Progenitor cell of endocrine pancreas (in vitro differentiated cells): ENCODE measurements at places on chromosomes 7 and 10. TPM values are rescaled to one million over a fixed set of nuclear protein-coding genes. Genes with fewer than 3 reads are reported as not detected.

The TMEM72 gene
- total RNA-seq = 0.93 and 1.5 TPM in 2 replicates

The PAPOLB gene
- 0.07 and 0.10 TPM in 2 replicates for total RNA-seq

The KIAA1217 gene
- total RNA-seq = 117 and 121 TPM in 2 replicates

The TRIM50 gene
- 10.9 and 11.2 TPM in 2 replicates for total RNA-seq

The SLC13A4 gene
- 0.22 and 0.75 TPM in 2 replicates for total RNA-seq

The GPR15LG gene
- not detected in 2 replicates for total RNA-seq

The NRF1 gene
- 29.7 and 32.4 TPM in 2 replicates for total RNA-seq

The DCLRE1A gene
- 9.8 and 11.1 TPM in 2 replicates for total RNA-seq

The PNLIPRP3 gene
- total RNA-seq = not detected in 2 replicates

The LRRN3 gene
- total RNA-seq = 1.6 and 1.7 TPM in 2 replicates

The CADPS2 gene
- 4.3 and 6.1 TPM in 2 replicates for total RNA-seq

The EPHB4 gene
- total RNA-seq = 164 TPM in 2 replicates

The C10orf90 gene
- total RNA-seq = not detected in 2 replicates

The PNLIP gene
- total RNA-seq = not detected in 2 replicates

The DOCK1 gene
- total RNA-seq = 77.8 and 81.2 TPM in 2 replicates

The FBXL13 gene
- 9.1 and 9.2 TPM in 2 replicates for total RNA-seq

The CLDN4 gene
- total RNA-seq = 172 and 183 TPM in 2 replicates

The CTAGE6 gene
- not detected in 2 replicates for total RNA-seq

The CHN2 gene
- total RNA-seq = 21.2 and 22.0 TPM in 2 replicates

The SPDYE1 gene
- not detected in 2 replicates for total RNA-seq

The PRR15 gene
- 13.0 and 16.0 TPM in 2 replicates for total RNA-seq

The NAT16 gene
- total RNA-seq = not detected in 2 replicates

The STEAP1B gene
- total RNA-seq = 0.89 and 1.2 TPM in 2 replicates

The AKR1C8 gene
- total RNA-seq = not detected in 2 replicates

The GBX1 gene
- 2.0 and 2.1 TPM in 2 replicates for total RNA-seq

The MOGAT3 gene
- total RNA-seq = not detected in 2 replicates

The CALML3 gene
- not detected in 2 replicates for total RNA-seq

The ABHD11 gene
- 62.9 and 69.7 TPM in 2 replicates for total RNA-seq

The LRRC17 gene
- 1.3 and 2.3 TPM in 2 replicates for total RNA-seq

The YWHAG gene
- 132 and 136 TPM in 2 replicates for total RNA-seq

The CCDC3 gene
- 1.1 and 1.6 TPM in 2 replicates for total RNA-seq

The SPDYE5 gene
- total RNA-seq = not detected in 2 replicates

The C10orf62 gene
- 0.91 and 0.96 TPM in 2 replicates for total RNA-seq

The ZSWIM8 gene
- total RNA-seq = 122 and 144 TPM in 2 replicates

The MKX gene
- 0.31 and 0.67 TPM in 2 replicates for total RNA-seq

The TBX20 gene
- not detected in 2 replicates for total RNA-seq

The GPR26 gene
- total RNA-seq = not detected in 2 replicates

The GDF10 gene
- not detected in 2 replicates for total RNA-seq

The ACSM6 gene
- total RNA-seq = not detected in 2 replicates

The SFXN2 gene
- 33.9 and 34.2 TPM in 2 replicates for total RNA-seq

The TMEM184A gene
- total RNA-seq = 7.4 and 8.6 TPM in 2 replicates

The SNX10 gene
- 9.2 and 10.0 TPM in 2 replicates for total RNA-seq

The ADCY1 gene
- total RNA-seq = 11.3 and 13.6 TPM in 2 replicates

The CDK14 gene
- total RNA-seq = 116 and 117 TPM in 2 replicates

The PHKG1 gene
- 0.27 and 1.2 TPM in 2 replicates for total RNA-seq

The CPVL gene
- total RNA-seq = 22.1 and 23.1 TPM in 2 replicates

The FAM25C gene
- not detected in 2 replicates for total RNA-seq

The PPP1R3A gene
- not detected in 2 replicates for total RNA-seq

The MMD2 gene
- not detected in 2 replicates for total RNA-seq

The OGDHL gene
- total RNA-seq = 9.1 and 11.7 TPM in 2 replicates

The ZNF277 gene
- total RNA-seq = 24.3 and 25.9 TPM in 2 replicates

The CEP55 gene
- 9.1 and 10.5 TPM in 2 replicates for total RNA-seq

The SLC18A3 gene
- total RNA-seq = 0.20 TPM in 1 of 2 replicates, not detected in the other

The ANKRD61 gene
- total RNA-seq = 0.22 and 0.47 TPM in 2 replicates

The STRIP2 gene
- total RNA-seq = 6.5 and 6.8 TPM in 2 replicates

The NRP1 gene
- 33.4 and 37.0 TPM in 2 replicates for total RNA-seq

The MBL2 gene
- not detected in 2 replicates for total RNA-seq

The OR13A1 gene
- total RNA-seq = 0.38 TPM in 2 replicates
